Fibroblast of skin of right quadriceps (primary cell): ENCODE measurements at places on chromosomes 3 and 15.

- DNase-seq: no peak
Observed at GRCh38 chr3:196875258-196875657, 7.5 kb downstream of the SENP5 start.

DNA sequence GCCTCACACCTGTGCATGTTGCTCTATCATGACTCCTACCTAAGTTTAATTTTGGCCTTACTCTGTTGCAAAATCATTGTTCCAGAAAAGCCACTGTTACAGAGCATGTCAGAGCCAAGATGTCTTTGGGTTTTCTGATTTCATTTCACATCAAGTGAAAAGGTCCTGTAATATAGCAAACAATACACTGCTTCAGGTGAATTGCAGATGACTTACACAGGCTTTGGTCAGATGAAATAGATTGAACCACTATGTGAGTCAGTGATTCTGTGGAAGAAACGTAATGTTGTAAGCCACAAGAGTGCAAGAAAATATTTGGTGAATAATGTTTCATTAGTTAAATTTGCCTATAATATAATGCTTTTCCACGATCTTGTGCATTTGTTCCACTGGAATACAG is 22.7 kb downstream of the EBLN2 start:
- DNase-seq: no peak

DNA sequence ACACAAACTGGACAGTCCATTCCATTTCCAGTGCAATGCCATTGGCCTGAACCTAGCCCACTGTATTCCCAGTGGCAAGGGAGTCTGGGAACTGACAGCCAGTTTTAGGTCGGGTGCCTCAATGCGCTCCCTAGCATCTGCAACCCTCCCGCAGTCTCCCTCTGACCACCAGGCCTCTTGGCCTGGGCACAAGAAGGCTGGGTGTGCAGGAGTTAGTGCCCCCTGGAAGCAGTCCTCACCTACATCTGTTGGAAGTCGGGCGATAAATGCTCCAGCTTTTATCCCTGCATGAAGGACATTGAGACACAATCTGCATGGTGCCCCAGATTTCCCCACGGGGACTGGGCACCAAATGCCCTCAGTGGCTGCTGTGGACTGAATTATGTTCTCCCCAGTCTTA is 12.7 kb downstream of the C3orf22 start:
- no peak for DNase-seq

GRCh38 chr3:118909763-118910162 is 124.9 kb downstream of the IGSF11 start:
- no peak for DNase-seq

- DNase-seq: no peak
Observed at GRCh38 chr3:143883151-143883550, 34.9 kb upstream of the SLC9A9 start.

GRCh38 chr3:157931517-157931916 is 174.7 kb downstream of the SHOX2 start:
- DNase-seq: no peak
